ENCODE measurements at places on chromosomes 5 and 9. TPM values are rescaled to one million over a fixed set of nuclear protein-coding genes. Genes with fewer than 3 reads are reported as not detected.

- no peak for DNase-seq
These were observed 119.7 kb downstream of the INSYN2B start for GRCh38 chr5:169860585-169860984.

CARD6 gene
- 18.9 TPM for polyA plus RNA-seq

GCNT4 gene
- polyA plus RNA-seq: 0.32 TPM

- DNase-seq: peak; percentile 91
These were observed 34.7 kb downstream of the ITGA1 start for GRCh38 chr5:52822437-52822836.

MRPL22 gene
- 103 TPM for polyA plus RNA-seq

DNA sequence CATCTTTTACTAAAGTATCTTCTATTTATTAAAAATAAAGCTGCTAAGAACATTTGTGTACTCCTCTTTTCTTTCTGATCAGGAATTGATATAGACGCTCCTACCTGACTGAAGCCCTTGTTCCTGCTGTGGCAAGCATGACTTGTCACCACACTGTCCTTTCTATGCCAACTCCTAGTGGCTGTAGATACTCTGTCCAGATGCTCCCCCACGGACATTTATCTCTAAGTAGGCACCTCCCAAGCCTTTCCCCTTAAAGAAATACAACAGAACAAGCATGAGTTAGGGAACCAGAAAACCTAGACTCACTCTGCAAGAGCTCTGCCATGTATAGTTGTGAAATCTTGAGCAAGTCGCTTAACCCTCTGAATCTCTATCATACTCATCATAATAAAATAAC, 53.2 kb downstream of the FAM114A2 start:
- no peak for DNase-seq

DMRT3 gene
- polyA plus RNA-seq: not detected

DNA sequence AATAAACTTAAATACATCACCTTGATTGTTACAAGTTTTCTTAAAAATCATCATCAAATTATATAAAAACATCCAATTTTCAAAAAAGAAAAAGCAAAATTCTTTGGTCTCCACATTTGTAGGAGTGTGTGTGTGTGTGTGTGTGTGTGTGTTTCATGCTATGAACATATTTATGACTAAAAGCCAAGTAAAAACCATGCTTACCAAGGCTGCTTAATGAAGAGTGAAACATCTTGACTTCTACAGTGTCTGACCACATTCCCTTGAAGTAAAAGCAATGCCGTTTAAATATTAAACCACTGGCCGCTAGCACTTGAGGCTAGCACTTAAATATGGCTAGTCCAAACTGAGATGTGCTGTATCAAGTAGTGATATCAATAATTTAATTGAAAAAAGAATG, 549.1 kb upstream of the CCNG1 start:
- no peak for DNase-seq

GRCh38 chr5:1201327-1202025, at the start of gene SLC6A19:
TSS of gene SLC6A19 (plus strand) at chr5:1201595. CDS start at chr5:1201651, 56 bp downstream.
- DNase-seq: no peak

GRCh38 chr5:125487231-125487630, 740.8 kb upstream of the ZNF608 start:
- DNase-seq: no peak

DNA sequence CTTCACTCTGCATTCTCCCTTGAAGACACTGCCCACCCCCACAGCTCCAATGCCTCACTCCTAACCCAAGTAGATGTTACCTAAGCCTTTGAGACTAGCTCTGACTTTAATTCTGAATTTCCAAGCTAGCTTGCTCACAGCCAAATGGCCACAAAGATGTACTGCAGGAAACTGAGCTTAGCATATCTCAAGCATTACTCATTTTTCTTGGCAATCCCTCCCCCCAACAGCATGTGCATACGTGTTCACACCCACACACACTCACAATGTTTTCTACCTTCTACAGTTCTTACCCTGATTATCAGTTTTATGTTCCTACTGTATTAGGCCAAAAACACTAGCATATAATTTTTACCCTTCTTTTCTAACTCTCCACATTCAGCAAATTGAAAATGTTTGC, 13.7 kb upstream of the GRIA1 start:
- DNase-seq: no peak

AHRR gene
- 0.55 TPM for polyA plus RNA-seq

- DNase-seq: no peak
These were observed 368 bp downstream of the SURF1 start for GRCh38 chr9:133355881-133356357.

SLC25A2 gene
- polyA plus RNA-seq: not detected

DDX31 gene
- polyA plus RNA-seq: 7.6 TPM

DNA sequence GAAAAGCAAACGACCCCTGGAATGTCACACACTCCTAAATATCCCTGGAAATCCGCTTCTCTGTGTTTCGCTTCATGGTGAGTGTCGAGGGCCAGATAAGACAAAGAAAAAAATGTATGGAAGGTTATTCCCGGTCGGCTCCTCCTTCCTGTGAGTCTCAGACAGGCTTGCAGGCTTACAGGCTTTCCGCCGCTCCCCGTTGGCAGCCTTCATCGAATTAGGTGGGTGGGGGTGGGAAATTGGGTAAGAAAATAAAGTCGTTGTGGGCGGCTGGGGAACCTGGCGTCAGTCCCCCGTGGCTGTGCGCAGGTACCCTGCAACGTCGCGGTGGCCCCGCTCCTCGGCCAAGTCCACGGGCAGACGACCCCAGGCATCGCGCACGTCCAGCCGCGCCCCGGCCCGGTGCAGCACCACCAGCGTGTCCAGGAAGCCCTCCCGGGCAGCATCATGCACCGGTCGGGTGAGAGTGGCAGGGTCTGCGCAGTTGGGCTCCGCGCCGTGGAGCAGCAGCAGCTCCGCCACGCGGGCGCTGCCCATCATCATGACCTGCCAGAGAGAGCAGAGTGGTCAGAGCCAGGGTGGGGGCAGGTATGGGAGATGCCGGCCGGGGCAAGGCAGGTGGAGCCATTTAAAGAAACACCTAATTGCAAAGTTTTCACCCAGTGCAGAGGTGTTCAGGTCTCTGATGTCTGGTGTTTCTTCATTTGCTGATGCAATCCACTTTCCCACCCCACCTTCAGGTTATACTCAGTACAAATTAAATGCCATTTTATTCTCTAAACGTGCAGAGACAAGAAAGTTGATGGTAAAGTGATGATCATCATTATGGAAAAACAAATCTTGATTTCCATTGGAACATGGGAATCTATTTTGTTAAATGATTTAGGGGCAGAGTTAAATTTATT, 3.2 kb downstream of the CDKN2B start:
- DNase-seq: no peak

KCNMB1 gene
- 3.2 TPM for polyA plus RNA-seq

ZFP37 gene
- polyA plus RNA-seq: 1.0 TPM

- DNase-seq: no peak
These were observed 27.3 kb downstream of the CPEB4 start for GRCh38 chr5:173915310-173916014.

DNA sequence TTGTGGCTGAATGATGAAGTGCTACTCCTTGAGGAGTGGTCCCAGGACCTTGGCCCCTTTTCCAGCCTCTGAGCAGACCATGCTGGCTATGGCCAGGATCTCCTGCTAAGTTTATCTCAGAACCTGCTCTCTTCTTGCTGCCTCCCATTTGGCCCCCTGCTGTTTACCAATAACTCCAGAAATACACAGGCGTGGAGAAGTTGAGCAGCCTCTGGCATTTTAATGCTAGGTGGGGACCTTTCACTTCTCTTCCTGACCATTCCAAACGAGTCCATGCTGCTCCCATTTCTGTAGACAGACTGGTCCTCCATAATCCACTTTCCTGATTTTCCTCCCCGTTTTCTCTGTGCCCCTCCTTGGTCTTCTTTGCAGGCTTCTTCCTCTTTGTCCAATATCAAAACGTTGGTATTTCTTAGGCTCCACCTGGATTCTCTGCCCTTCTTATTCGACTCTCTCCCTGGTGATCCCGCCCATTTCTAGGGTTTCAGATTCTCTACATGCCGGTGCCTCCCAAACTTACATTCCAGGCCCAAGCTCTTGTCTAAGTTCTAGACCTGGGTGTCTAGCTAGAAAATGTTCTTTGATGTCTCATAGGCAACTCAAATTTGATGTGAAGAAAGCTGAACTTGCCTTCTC, 33.4 kb upstream of the TNFAIP8 start:
- DNase-seq: no peak

DNA sequence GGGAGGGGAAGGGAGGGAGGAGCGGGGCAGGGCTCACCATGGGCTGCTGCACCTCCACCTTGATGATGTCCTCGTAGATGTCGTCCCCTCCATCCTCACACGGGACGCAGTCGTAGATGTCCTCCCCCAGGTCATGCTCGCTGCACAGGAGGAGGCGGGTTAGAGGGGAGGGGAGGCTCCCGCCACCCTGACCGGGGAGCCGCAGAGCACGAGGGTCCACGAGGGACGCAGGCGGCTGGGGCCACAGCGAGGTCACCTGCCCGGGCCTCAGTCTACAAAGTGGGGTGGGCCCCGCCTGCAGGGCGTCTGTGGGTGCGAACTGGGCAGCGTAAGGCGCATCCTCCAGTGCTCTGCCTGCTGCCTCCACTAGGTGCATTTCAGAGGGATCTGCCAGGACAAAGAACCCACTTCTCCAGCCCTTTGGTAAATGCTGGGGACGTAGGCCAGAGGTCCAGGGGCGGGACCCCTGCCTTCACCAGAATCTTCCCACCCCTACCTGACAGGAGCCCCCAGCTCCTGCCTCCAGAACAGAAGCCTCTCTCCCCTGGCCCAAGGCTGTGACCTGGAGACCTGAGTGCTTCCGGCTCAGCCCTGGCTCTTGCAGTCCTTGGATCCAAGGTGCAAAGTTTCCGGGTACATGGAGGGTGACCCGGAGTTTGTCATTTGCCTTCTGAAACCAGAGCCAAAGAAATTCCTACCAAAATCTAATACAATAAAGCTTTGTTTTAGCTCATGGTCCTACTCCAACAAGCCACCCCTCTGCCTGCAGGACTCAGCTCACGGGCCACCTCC, 74.1 kb upstream of the SARDH start:
- DNase-seq: no peak

DNA sequence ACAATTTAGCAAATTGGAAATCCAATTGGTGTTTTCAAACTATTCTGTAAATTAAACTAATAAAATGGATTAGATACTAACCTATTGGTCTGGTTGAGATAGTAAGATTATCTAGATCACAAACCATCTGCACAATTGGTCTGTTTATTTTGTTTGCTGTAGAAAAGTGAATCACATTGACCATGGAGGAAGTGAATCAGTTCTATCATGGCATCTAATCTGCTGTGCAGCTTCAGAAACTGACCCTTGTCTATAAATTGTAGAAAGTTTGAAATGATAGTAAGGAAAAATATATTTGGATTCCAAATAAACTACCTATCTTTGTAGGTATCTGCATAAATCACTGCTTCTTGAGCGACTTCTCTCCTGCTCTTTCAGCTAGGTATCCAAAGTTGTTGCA, 1865.4 kb downstream of the MAT2B start:
- DNase-seq: no peak

DNA sequence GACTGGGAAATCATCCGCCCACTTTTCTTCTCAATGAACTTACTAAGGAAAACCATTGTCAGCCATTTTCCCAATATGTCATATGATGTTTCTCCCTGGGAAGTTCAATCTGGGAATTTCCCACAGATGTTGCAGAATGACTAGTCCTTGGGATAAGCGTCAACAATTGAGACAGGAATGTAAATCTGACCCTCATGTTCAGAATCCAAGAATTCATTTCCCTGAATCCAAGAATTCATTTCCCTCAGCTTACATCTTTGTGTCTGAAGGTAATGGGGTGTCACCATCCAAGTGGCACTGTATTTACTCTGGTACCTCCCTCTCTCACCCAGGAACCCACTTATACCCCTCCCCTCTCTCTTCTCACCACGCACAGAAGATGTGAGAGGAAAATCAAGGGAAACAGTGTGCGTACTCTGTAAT, 7.4 kb downstream of the KLF9 start:
- DNase-seq: no peak

PLPP1 gene
- 60.3 TPM for polyA plus RNA-seq

GRCh38 chr5:66931651-66932050, 264.9 kb downstream of the CD180 start:
- no peak for DNase-seq

DNA sequence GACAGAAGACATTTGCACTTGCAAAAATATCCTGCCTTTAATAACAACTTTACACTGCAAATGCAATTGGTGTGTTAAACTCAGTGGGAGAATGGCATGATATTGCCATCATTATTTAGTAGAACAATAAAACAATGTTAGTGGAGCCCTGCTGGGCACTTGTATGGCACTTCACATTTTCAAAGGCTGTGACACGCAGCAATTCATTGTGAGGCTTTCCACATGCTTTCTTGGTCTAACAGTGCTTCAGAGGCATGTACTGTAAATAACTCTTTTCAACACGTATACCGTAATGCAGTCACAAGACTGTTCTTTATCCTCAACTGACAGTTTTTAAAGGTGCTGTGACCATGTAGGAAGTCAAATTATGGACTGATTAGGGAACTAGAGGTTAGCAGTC, 155.5 kb upstream of the EPB41L4A start:
- DNase-seq: no peak

GRCh38 chr5:145848854-145849253, 13.7 kb upstream of the PRELID2 start:
- no peak for DNase-seq

- DNase-seq: no peak
These were observed 3.6 kb downstream of the NIPSNAP3B start for GRCh38 chr9:104767507-104767906.

GRCh38 chr9:126516936-126517832, 96.5 kb upstream of the LMX1B start:
- peak; percentile 38 for DNase-seq

DNA sequence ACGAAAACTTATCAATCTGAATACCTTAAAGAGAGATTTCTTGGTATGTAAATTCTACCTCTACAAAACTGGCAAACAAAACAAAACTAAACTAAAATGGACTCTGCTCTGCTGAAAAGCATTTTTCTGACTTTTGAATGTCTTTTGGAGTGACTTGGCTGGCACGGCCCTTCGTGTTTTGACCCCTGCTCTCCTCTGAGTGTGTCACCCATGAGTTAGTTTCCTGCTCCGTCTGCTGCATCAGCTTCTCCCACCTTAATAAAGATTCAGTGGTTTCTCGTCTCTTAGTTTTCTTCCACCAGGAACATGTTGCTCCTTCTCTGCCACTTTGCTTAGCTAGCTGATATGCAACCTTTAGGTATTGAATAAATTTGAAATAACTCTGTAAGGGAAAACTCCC, 1084.0 kb upstream of the CDH18 start:
- no peak for DNase-seq

- no peak for DNase-seq
These were observed 220.0 kb upstream of the ADAMTSL1 start for GRCh38 chr9:18253950-18254349.

DNA sequence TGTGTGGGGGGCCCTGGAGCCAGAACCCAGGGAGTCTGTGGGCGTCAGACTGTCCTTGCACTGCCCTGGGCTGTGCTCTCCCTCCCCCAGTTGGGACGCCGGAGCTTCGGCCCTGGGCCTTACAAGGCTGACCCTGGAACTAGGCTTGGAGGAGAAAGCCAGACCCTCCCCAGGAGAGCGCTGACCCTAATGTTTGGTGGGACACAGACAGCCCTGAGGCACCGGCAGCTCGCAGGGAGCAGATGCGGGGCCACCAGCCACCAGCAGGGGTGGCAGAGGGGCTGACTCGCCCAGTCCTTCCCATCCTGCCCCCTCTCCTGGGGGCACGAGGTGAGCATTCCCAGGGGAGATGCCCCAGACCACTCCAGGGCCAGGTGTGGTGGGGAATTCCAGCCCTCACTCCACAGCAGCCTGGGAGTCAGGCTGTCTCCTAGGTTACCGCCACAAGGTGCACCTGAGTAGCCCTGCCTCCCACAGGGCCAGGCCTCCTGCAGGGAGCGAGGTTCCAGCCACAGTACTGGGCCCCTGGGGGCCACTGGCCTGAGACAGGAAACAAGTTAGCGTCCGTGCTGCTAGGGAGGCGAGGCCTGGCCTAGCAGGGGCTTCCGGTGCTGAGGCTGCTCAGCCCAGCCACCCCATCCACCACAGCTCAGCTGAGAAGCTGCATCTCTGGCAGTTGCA, 134.6 kb downstream of the OLFM1 start:
- no peak for DNase-seq

Measured in adrenal gland (tissue), 19 donors.